ENCODE measurements at places on chromosomes 1 and 21. TPM values are rescaled to one million over a fixed set of nuclear protein-coding genes. Genes with fewer than 3 reads are reported as not detected.

GRCh38 chr1:236247286-236247685 lies 34.5 kb downstream of the ERO1B start:
- no peak for DNase-seq

DNA sequence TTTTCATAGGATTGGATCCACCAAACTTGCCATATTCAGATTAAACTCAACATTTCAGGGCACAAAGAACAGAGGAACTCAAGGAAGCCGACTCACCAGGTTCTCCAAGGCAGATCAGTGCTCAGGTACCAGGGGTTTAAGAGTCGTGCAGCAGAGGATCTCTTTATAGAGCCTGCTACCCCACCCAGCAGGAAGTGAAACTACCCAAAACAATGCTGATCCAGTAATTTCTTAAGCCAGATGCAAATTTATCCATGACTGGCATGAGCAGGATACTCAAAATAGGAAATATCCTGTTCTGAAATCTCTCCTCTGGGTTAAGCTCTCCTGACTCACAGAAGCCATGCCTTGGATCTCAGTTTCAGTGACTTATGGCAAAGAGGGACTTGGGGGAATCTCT lies at the start of gene SPRR2A:
Gene SPRR2A, minus strand, starts transcription at position 138 of the 400 bp plus-strand sequence. CDS start 777 bp downstream, outside the sequence.
- DNase-seq, result no peak

DNA sequence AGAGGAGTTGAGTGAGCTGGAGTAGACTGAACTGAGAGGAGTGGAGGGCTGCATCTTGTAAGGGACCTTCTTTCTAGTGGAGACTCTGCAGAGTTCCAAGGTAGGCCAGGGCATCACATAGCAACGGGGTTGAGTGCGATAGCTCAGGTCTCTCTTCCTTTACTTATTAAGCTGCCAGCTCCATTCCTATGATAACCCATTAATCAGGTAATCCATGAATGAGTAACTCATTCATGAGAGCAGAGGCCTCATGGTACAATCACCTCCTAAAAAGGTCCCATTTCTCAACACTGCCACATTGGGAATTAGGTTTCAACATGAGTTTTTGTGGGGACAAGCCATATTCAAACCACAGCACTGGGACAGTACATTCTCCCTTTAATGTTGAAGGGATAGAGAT lies 21.3 kb downstream of the VN1R5 start:
- DNase-seq, result no peak

DNA sequence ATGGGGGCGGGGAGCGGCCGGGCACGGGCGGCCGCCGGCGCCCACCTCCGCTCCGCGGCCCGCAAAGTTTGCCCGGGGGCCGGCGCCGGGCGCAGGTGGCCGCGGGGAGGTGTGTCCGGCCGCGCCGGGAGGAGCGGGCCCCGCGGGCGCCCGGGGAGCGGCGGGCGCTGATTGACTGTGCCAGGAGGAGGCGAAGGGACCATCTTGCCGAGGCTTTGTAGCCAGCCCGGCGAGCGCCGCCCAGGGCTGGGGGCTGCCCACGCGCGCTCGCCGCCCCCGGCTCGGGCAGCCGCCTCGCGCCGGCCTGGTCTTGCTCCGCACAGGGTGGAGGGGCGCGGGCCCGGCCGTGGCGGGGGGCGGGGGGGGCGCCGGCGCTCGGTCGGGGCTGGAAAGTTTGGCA lies 432 bp downstream of the EPHB2 start:
- DNase-seq, result no peak

- no peak for DNase-seq
Observed at GRCh38 chr1:150968491-150968890, 6.1 kb downstream of the CERS2 start.

DNA sequence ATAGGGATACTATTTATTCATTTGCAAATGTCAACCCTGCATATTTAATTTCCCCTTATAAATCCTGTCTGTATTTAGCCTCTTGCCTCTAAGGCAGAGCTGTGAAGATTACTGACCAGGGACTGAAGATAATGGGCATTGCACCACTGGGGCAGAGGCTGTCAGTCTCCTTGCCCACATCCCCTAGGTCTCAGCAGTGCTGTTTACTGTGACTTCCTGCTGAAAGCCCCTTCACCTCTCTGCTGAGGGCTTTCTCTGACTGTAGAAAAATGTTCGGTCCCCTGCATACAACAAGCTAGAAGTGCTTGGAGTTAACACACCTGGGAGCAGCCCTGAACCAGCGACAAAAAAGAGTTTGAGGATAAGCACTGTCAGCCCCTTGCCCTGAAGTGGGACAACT lies 28.8 kb downstream of the SLC5A9 start:
- no peak for DNase-seq

DNA sequence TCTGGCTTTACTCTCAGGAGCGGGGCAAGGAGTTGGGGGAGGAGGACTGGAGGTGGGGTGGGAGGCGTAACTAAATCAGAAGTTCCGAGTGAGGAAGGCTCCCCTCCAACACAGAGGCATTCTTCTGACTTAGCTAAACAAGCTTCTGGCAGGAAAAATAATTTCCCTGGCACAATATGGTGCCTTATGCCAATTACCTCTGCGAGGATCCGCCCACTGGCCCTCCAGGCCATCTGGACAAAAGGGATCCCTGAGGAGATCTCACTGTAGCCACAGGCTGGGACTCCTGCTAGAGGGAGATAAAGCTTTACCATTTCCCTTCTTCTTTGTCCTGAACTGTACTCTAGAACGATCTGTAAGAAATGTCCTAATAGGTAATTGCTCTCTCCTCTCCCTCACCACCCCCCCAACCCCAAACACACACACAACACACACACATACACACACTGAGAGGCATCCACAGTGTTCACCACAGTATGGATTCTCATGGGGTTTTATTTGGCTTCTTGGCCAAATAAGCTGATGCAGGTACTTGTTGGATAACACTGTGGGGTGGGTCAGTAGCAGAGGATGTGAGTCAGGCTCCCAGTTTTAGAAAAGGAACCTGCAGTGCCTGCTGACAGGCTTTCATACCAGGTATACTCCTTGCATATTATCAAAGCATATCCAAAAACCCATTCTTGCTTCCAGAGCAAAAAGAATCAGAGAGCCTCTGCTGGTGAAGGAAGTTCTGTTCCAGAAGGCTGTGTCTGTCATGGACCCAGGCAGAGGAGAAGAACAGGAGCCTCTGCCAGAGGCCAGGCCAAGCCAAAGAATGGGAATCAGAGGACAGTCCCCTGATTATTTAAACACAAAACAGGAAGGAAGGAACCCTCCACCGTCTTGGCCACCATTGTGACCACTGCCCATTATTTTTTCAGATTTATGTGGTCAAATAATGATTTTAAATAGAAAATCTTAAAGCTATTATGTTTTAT lies 169.1 kb downstream of the C1orf21 start:
- DNase-seq, result no peak

- DNase-seq, result peak; percentile 62
Observed at GRCh38 chr1:205918955-205919746, 24.1 kb downstream of the SLC26A9 start.

- no peak for DNase-seq
Observed at GRCh38 chr21:35072960-35073359, 23.9 kb upstream of the RUNX1 start.

- no peak for DNase-seq
Observed at GRCh38 chr1:10941891-10942541, 70.4 kb upstream of the TARDBP start.

DNA sequence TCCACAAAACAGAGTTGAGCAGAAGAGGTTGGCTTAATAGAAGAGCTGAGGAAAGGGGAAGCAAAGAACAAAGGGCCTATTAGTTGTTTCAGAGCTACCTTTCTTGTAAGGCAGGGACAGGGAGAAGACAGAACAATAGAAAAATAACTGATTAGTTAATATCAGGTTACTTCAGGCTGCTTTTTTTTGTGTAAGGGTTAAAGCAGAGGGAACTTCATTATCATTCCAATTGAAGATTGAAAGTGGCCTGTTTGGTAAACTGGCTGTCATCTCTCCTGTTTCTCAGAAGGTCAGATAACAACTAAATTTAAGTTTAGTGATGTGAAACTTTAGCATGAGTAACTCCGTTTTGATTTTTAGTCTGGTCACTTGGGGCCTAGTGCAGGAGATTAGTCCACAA lies 22.3 kb downstream of the CDC42 start:
- no peak for DNase-seq

GRCh38 chr1:13623021-13623637 lies 39.5 kb downstream of the PDPN start:
- DNase-seq, result no peak

GRCh38 chr1:10774615-10775310 lies 21.7 kb downstream of the CASZ1 start:
- DNase-seq, result no peak

DNA sequence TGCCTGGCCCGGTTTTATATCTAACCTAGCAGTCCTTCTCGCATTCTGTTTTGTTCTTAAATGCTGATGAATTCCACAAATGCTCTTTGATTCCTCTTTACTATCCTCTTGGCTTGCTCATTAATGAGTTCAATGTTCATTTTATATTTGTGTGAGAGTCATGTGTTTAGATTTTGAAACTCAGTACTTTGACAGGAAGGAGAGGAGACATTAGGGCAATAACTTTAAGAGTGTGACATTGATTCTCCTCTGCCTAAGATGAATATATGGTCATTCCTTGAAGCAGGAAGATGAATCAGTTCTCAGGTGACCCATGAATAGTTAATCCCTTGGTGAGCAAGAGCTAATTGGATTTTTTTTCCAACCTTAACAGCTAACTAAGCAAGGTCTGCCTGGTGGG lies 84.1 kb downstream of the MRPS6 start:
- no peak for DNase-seq

- DNase-seq, result no peak
Observed at GRCh38 chr1:151718011-151718431, 1.4 kb upstream of the CELF3 start.

GRCh38 chr1:168218658-168219057 lies 7.1 kb upstream of the SFT2D2 start:
- no peak for DNase-seq

DNA sequence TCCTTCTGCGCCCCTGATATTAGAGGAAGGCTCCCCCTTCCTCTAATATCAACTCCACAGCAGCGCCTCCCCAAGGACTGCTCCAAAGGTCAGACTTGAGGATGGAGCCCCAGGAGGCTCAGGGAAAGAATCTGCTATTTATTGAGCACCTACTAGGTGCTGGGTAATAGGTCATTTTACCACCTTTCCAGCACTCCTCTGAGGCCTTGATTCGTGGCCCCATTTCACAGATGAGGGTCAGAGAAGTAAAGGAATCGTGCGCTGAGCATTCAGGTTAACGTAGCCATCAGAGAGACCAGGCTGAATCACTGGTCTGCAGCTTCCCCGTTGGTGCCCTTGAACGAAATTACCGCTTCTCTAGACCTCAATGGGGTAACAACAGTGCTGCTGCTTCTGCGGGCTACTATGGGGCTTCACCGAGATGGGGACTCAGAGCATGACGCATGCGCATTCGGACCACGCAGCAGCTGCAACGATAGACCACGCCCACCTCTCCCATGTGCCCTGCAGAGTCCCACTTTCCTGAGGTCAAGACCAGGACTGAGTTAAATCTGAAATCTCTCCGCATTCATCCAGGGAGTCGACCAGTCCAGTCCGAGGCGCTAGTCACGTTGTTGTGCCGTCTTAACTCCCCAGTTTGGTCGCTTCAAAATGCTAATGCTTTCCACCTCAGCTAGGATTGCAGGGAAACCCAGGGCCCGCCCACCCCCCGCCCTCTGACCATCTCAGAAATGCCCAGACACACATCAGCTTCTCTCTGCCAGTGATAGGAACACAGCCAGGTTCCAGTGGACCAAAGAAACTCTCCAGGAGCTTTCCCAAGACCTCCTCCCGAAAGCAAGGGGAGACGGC lies 12.9 kb downstream of the CAMK2N1 start:
- no peak for DNase-seq

DNA sequence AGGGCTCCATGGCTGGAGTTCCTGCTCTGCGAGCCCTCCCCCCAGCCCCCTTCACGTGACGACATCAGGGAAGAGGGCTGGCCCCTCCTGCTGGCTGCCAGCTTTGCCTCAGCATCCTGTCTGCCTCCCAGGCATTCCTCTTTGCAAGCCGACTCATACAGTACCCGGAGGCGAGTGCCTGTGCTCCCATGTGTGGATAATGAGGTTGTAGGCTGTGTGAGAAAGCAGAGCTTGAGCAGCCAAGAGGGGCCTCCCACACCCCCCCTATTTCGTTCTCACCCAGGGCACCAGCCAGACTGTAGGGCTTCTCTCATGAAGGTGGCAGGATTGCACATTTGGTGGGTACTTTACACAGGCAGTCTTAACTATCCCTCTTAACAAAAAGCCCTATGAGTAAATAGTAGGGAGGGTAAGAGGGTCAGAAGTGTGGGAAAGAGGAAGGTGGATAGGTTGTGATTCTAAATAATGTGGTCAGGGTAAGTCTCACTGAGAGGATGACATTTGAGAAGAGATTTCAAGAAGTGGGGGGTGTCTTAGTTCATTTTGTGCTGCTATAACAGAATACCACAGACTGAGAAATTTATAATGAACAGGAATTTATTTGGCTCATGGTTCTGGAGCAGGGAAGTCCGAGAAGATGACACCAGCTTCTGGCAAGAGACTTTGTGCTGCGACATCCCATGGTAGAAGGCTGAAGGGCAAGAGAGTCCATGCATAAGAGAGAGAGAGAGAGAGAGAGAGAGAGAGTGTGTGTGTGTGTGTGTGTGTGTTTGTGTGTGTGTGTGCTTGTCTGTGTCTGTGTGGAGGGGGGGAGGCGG lies 113.5 kb downstream of the OMA1 start:
- DNase-seq, result no peak

The RORC gene
- total RNA-seq, result not detected

The S100A2 gene
- total RNA-seq, result 2.9 TPM

The KMO gene
- 0.81 TPM for total RNA-seq

The CSF1 gene
- 171 TPM for total RNA-seq

The ERG gene
- 177 TPM for total RNA-seq

The ANKRD45 gene
- not detected for total RNA-seq

The CDCA8 gene
- 0.35 TPM for total RNA-seq

The NTRK1 gene
- total RNA-seq, result 0.81 TPM

The ZNF683 gene
- not detected for total RNA-seq

The RYR2 gene
- 75.9 TPM for total RNA-seq

The PLPP3 gene
- total RNA-seq, result 271 TPM
